CD4-positive, alpha-beta T cell treated with Interleukin-17A for 4 hours (primary cell): ENCODE measurements at places on chromosomes 16 and 17.

GRCh38 chr16:74296104-74296431 lies 546 bp upstream of the PSMD7 start:
- no peak for DNase-seq

DNA sequence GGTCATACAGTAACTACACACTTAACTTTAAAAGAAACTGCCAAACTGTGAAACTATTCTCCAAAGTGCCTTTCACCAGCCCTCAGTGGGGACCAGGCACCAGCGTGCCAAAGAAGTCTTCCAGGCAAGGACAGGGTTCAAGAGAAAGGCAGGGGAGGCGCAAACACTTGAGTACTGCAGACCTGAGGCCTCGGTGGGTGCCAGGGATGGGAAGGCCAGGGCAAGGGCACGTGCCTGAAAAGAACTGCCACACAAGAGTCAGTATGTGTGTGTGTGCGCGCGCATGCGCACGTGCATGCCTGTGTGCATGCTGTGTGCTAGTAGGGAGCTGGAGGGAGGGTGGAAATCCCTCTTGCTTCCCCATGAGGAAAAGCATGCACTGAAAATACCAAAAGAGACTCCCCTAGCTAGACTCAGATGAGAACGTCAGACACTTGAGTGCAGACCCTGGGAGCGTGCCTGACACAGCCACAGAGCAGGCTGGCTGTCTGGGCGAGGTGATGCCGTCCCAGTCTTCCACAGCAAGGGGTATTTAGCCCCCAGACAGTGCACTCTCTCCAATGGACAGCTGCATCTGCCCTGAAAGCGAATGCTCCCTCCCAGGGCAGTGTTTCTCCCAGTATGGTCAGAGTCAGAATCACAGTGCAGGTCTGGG lies 40.1 kb upstream of the GSG1L start:
- DNase-seq, result no peak

GRCh38 chr16:82175627-82176026 lies 5.6 kb upstream of the MPHOSPH6 start:
- DNase-seq, result no peak

DNA sequence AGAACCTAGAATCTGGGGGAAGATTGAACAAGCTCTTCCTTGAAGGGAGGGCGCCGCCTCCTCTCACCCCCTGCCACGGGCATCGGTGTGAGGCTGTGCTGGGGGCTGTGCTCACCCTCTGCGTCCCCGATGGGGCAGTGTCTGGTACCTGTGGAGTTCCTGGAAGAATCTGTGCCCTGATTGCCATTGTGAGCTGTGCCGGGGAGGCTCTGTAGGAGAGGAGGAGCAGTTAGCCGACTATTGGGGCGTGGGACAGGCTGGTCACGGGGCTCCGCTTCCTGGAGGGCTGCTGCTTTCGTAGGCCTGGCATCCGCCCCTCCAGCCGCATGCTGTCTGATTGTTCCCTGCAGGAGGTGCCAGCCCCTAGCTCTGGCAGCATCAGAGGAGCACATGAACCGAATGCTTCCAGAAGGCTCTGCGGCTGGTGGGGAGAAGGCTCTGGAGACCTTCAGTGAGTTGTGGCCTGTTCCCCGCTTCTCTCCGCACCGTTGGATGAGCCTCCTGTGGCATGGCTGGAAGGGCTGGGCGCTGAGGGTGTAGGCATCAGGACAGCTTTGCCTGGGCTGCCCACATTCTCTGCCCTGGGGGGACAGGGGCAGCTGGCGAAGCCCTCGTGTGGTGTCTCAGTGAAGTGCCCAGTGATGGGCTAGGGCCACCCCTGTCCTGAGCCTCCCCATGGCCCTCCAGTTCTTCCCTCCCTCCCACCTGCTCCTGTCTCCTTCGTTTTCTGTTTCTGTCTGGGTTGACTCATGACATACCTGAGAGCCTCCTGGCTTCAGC lies 86.9 kb downstream of the SEC14L1 start:
- no peak for DNase-seq

- DNase-seq, result no peak
These were observed 4.8 kb downstream of the PRR11 start for GRCh38 chr17:59160157-59161025.

- no peak for DNase-seq
These were observed 9.6 kb upstream of the RBFOX3 start for GRCh38 chr17:79620207-79621038.

DNA sequence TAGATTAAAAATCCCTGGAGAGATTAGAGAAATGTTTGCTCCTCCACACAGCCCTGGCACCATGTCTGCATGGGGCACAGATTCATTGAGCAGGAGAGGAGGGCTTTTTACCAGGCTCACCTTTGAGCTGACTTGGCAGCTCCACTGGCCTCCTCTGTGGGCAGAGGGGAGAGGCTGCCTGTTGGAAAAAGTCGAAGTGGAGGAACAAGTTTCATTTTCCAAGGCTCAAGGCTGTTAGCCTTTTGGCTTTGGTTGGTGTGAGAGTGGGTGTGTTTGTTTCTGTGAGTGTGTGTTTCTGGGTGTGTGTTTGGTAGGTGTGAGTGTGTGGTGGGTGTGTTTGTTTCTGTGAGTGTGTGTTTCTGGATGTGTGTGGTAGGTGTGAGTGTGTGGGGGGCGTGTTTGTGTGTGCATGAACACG lies 5.6 kb downstream of the TMEM238L start:
- no peak for DNase-seq

GRCh38 chr16:56787167-56787566 lies 57.2 kb downstream of the NUP93 start:
- no peak for DNase-seq

DNA sequence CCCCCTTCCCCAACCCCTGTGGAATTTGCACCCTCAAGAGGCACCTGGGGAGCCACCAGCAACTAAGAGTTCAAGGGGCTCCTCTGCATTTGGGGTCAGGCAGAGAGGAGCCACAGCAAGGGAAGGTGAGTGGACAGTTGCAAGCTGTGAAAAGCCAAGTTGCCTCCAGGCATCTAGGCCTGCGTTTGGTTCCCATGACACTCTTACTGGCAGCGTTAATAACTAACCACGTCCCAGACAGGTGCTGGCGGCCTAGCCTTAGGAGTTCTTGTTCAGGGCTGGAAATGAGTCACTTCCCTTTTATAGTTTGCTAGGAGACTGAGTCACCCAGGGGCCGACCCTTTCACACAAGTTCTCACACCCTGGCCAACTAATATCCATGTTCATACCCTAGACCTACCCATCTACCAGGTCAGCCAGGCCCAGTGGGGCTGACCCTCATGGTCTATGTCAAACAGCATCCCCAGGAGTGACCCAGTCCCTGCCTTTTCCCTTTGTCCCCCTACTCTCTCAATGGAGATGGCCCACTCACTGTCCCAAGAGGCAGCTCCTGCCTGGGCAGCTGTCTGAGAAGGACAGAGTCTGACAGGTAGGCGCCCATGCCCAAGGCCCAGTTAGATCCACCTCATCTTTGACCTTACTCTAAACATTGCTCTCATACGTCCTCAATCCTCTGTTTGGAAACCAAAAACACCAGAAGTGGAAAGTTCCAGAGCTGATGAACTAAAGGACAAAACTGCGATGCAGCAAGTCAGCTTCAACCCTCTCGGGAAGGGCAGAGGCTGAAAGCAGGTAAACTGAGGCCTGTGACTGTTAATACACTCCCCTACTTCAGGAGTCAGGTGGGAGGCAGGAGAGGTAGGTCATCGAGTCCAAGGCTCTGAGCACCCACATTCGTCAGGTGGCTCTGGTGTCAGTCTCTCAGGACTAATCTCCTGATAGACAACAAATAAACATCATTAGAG lies 300.6 kb downstream of the SOX9 start:
- peak; percentile 23 for DNase-seq

DNA sequence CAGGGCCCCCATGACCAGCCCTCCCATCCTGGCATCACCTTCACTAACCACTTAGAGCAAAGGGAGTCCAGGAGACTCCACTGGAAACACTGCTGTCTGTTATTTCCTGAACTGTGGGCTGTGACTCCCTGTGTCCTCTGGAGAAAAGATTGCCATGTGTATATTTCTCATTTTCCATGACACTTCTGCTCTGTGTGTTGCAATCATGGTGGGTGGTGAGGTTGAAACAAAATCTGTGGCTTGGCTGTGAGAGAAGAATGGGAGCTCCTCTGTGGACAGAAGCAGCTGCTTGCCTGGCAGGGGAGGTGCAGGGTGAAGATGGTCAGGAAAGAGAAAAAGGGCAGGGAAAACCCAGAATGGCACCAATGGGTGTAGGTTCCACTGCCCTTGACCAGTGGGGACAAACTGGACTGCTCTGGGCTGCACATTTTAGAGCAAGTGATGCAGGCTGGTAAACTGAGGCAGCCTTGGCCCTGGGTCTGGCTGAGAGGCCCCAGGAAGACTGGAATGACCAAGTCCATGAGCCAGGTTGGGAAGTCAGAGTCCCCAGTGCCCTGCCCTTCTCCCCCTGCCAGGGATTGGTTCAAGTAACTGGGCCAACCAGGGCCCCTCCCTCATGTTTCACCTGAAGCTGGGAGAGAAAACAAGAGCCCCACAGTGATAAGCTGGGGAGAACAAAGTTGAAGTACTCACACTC lies 314.3 kb downstream of the C16orf95 start:
- no peak for DNase-seq

- DNase-seq, result no peak
These were observed 2.7 kb downstream of the CBFA2T3 start for GRCh38 chr16:88974080-88974915.

DNA sequence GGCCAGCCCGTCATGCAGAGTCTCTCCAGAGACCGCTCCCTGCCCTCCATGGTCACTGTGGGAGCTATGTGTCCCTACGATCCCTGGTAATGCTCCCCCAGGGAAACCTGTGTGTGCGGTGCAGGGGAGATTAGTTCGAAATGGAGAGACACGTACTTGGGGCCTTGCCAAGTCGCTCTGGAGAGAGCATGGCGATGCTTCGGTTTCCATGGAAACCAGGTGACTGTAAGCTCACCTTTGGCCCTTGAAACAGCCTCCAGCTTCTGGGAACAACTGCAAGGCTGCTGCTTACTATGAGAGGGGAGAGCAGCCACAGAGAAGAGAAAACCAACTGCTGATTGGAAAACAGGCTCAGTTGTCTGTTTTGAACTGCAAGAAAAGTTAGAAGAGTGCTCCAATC lies 879.7 kb upstream of the EEF2KMT start:
- DNase-seq, result no peak

DNA sequence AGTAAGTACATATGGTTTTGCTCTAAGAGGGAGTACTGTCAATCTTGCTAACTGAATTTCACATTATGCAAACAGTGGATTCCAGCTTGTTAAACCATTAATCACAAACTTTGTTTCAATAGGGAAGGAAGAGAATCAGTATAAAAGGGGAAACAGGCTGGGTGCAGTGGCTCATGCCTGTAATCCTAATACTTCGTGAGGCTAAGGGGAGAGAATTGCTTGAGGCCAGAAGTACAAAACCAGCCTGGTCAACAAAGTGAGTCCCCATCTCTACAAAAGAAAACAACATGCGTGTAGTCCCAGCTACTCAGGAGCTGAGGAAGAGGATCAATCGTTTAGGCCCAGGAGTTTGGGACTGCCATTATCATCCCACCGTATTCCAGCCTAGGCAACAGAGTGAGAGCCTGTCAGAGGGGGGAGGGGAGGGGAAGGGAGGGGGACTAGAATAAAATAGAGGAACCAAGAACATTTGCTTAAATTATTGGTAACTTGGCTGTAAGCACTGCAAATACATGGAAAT lies 65.7 kb downstream of the FBXL20 start:
- no peak for DNase-seq

GRCh38 chr16:79970551-79971236 lies 370.2 kb upstream of the MAF start:
- no peak for DNase-seq

- peak; percentile 26 for DNase-seq
These were observed 46.3 kb downstream of the DNAH9 start for GRCh38 chr17:11644265-11645212.

DNA sequence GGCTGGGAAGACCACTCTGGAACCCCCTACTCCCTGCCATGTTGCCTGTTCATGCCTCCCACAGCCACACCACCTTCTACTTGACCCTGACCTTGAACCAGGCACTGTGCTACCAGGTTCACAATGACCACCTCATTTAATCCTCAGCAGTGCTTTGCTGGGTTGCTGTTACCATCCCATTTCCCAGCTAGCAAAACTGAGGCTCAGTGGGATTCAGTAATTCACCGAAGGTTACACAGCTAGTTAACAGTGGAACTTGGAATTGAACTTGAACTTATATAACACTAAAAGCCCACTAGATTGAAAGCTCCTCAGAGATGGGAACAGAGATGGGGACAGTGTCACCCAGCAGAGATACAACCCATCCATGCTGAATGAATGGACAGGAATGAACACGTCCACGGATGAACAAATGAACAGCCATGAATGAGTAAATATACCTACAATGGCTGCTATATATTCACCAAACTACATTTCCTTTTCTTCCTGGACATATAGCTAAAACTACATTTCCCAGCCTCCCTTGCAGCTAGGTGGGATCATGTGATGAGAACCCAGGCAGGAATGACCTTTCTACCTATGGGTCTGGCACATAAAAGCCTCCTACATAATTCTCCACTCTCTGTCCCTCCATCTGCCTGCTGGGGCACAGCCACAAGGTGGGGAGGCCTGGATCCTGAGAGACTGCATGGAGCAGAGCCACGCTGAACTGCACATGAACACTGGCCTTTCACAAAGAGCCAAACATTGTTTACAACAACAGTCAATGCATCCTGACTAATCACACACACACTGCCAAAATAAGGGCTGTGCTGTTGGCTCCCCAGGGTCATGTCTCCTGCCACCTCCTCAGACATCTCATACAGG lies 94.8 kb downstream of the RMI2 start:
- DNase-seq, result no peak

GRCh38 chr17:50238601-50239280 lies 35.5 kb upstream of the TMEM92 start:
- no peak for DNase-seq

DNA sequence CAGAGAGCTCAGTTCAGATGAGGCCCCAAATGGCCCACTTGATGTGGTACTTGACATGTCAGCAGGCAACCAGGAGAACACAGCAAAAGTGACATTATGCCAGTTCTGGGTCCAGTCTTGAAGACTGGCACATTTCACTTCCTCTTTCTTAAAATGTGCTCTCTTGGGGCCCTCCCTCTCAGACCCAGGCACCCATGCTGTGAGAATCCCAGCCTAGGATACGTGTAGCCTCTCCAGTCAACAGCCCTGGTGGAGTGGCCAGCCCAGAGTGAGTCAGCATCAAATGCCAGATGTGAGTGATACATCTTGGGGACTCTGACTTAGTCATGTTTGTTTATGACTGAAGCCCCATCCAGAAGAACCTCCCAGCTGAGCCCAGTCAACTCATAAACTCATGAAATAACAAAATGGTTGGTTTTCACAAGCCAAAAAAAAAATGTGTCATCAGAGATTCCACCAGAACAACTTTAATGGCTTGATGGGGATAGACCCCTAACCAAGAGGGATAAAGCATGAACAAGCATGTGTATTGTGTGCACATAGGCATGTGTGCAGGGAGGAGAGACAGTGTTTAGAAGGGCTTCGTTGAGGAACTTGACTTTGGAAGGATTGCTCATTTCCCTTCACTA lies 82.5 kb upstream of the TNRC6C start:
- peak; percentile 35 for DNase-seq

DNA sequence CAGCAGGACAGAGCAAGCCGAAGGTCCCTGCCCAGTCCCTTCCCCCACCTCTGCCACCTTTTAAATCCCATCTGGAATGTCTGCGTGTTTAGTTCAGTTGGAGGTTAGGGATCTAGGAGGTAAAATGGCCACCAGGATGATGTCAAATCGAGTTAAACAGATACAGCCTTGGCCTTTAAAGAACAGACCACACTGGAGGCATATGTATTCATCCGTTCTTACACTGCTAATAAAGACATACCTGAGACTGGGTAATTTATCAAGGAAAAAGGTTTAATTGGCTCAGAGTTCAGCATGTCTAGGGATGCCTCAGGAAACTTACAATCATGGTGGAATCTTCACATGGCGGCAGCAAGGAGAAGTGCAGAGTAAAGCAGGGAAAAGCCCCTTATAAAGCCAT lies 167.8 kb upstream of the CACNG5 start:
- DNase-seq, result no peak

- no peak for DNase-seq
These were observed 390.4 kb downstream of the SHISA9 start for GRCh38 chr16:13291591-13292333.
